Aortic smooth muscle cell (primary cell): ENCODE measurements at places on chromosomes 11 and 22. TPM values are rescaled to one million over a fixed set of nuclear protein-coding genes. Genes with fewer than 3 reads are reported as not detected.

The CCDC157 gene
- total RNA-seq, result 1.2 and 2.4 TPM in 2 replicates

The PRDM10 gene
- 3.8 and 4.0 TPM in 2 replicates for total RNA-seq

The SLC22A12 gene
- not detected in 2 replicates for total RNA-seq

The PPFIBP2 gene
- 18.1 and 22.5 TPM in 2 replicates for total RNA-seq

The ART5 gene
- not detected in 2 replicates for total RNA-seq

The DEUP1 gene
- total RNA-seq, result not detected in 2 replicates

The VEGFB gene
- total RNA-seq, result 24.6 and 39.0 TPM in 2 replicates

The DYNC2H1 gene
- 46.6 and 56.0 TPM in 2 replicates for total RNA-seq
